CD4-positive, alpha-beta T cell treated with Interleukin-15 for 4 hours (primary cell): ENCODE measurements at places on chromosomes 7 and 10.

GRCh38 chr10:88926566-88927415 is 25.8 kb downstream of the ACTA2 start:
- DNase-seq: no peak

DNA sequence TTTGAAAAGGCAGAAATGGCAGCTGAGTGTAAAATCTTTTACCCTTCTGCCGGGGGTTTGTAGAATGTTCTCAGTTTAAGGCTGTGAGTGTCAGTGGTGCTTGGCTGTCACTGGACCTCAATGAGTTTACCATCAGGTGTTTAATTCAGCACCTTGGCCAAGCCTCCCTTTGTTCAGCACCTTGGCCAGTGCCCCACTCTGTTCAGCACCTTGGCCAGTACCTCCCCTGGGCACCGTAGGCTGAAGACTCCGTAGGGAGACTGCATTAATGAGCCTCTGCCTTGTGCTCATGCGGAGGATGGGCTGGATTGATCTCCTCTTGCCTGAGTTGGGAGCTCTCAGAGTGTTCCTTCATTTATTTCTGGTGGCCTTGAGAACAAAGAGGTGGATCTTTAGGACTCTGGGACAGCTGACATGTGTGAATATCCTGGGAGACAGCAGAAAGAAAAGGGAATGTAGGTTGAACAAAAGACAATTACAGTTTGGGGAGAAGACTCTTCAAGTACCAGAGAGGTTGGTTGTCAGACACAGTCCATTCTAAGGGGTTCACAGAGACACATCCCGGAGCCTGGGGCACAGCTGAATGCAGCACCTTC is 1.6 kb downstream of the FAM24A start:
- peak; percentile 35 for DNase-seq

DNA sequence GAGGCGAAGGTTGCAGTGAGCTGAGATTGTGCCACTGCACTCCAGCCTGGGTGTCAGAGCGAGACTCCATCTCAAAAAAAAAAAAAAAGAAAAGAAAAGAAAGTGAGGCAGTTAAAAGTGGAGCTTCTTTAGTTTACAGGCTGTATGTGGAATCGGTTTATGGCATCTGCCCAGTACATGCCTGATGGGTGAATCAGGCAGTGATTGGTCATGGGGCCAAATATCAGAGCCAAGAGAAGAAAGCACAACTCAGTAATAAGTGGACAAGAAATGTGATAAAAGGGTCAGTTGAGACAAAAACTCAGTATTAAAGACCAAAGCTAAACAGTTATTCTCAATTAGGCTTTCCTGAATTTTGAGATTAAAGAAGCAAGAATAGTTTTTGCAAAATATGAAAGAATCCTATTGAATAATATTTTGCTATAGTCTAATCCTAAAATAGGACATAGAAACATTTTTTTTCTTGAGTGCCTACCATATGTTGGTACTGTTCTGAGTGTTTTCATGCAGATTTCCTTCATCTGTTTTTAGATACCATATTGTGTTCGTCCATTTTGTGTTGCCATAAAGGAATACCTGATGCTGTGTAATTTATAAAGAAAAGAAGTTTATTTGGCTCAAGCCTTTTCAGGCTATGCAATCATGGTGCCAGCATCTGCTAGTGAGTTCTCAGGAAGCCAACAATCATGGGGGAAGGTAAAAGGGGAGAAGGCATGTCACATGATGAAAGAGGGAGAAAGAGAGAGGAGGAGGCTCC is 14.4 kb downstream of the CDC14C start:
- DNase-seq: no peak

- DNase-seq: no peak
Measured at GRCh38 chr10:87942884-87943527, 79.6 kb downstream of the PTEN start.

DNA sequence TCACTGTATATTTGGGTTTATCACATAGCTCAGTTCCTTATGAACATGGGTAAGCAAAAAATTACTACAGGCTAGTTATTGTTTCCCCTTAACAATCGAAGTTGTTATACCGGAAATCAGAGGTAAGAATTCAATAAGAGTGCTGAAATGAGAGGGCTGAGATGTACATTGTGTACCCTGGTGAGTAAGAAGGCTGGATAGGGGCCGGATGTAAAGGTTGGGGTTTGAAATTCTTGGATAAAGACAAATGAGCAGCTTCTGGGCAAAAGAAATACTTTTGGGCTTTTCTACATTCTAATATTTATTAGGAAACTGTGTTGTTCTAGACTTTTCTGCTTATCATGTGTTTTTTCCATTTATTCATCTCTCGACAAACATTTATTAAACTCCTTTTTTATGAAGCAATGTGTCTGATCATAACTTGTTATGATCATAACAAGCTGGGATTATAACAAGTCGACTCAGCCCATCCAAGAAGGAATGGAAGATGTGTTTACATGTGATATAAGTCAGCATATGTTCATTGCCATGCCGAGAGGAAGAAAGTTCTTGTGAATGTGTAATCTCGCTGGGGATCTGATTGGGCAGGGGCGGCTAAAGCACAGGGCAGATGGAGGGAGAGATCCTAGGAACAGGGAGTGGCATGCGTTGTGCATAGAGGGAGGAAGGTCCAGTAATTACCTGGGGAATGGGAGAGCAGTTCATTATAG is 155.3 kb downstream of the PLXDC2 start:
- no peak for DNase-seq

DNA sequence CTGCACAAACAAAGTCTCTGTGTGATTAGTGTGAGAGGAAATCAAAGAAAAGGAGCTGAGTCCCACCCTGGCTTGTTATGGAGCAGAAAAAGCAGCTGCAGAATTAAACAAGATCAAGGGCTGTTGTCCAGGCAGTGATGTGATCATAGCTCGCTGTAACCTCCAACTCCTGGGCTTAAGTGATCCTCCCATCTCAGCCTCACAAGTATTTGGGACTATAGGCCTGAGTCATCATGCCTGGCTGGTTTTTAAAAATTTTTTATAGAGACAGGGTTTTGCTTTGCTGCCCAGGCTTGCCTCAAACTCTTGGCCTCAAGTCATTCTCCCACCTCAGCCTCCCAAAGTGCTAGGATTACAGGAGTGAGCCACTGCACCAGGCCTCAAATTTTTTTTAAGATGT is 88.9 kb downstream of the IPMK start:
- no peak for DNase-seq

GRCh38 chr7:117251687-117252086 is 71.2 kb downstream of the WNT2 start:
- no peak for DNase-seq

DNA sequence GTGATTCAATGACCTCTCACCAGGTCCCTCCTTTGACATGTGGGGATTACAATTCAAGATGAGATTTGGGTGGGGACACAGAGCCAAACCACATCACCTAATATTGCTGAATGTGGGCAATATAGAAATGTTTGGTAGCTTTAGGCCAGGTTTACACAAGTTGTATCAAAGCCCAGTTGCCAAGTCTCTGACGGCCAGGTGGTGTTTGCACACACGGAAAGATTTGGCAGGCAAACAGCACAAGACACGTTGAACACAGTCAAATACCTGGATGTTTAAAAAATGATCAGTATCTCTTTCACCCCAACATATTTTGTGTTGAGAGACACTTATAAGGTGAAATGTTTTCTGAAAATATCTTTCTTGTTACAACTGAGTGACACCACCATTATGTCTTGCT is 294.4 kb upstream of the MKI67 start:
- no peak for DNase-seq

GRCh38 chr10:33137356-33138005 is 179.5 kb upstream of the ITGB1 start:
- DNase-seq: no peak

GRCh38 chr7:28684650-28685241 is 272.4 kb downstream of the CREB5 start:
- DNase-seq: no peak

GRCh38 chr10:132336064-132336746 is 4.2 kb downstream of the LRRC27 start:
- no peak for DNase-seq

DNA sequence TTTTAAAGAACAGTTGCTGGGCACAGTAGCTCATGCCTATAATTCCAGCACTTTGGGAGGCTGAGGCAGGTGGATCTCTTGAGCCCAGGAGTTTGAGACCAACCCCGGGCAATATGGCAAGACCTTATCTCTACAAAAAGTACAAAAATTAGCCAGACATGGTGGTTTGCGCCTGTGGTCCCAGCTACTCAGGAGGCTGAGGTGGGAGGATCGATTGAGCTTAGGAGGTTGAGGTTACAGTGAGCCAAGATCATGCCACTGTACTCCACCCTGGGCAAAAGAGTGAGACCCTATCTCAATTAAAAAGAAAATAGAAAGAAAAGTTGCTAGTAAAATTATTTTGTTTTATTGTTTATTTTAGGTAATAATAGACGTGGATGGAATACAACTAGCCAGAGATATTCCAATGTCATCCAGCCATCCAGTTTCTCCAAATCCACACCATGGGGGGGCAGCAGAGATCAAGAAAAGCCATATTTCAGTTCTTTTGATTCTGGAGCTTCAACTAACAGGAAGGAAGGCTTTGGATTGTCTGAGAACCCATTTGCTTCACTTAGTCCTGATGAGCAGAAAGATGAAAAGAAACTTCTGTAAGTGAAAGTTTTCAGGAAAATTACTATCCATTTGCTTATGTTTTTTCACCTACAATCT is 3.0 kb downstream of the NUP42 start:
- no peak for DNase-seq

- DNase-seq: no peak
Measured at GRCh38 chr7:121083790-121084251, 95.3 kb downstream of the CPED1 start.

GRCh38 chr10:15719049-15719898 is 448 bp downstream of the ITGA8 start:
- DNase-seq: no peak

DNA sequence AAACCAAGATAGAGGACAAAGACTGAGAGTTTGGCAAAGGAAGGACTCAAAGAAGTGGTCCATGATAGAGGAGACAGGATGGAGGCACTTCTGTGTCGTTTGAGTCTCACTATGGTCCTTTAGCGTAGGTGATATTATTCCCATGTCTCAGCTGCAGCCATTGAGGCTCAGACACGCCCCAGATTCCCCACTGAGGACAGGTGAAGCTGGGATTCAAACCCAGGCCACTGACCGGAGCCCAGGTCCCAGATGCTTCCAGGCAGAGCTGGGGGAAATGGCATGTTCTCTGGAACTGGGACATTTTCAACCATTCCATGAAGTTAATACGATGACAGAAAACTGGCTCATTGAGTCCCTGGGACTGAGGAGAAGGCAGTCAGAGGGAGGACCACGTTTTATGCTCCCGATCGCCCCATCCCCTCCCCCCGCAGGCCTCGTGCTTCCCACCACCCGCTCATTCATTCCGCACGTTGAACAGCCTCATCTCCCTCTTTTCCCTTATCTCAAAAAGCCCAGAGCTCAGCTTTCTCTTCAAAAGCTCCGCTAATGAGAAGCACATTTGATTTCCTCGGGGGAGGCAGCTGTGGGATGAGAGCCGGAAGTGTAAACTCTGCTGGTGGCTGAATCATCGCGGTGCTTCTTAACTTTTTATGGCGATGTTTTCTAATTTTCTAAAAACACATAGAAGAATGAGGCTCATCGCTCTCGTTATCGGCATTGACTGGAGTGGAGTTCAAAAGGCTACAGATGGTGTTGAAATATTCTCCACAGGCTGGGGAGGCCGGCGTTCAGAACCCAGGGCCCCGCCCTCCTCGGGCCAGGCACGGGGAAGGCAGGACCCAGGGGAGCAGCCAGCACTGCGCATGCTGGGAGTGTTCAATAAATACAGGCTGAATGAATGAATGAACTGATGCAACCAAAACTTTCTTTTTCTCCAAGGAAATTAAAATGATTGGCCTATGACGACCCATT is 64.0 kb downstream of the OAT start:
- DNase-seq: peak; percentile 18

DNA sequence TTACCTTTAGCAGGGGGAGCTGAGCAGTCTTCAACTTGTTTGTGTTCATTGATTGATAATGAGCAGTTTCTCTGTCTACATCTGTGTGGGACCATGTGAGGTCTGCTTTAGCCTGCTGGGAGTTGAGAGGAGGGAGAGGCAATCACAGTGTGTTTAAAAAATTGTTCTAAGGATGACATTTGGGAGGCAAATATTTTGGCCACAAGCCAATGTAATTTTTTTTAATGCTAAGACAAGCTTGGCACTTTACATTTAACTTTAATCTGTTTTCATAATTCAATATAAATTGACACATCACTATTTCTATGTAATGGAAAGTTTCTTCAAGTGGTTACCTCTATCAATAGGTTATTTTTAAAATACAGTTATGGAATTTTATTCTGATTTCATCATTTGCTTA is 55.9 kb upstream of the SEMA3A start:
- DNase-seq: no peak

DNA sequence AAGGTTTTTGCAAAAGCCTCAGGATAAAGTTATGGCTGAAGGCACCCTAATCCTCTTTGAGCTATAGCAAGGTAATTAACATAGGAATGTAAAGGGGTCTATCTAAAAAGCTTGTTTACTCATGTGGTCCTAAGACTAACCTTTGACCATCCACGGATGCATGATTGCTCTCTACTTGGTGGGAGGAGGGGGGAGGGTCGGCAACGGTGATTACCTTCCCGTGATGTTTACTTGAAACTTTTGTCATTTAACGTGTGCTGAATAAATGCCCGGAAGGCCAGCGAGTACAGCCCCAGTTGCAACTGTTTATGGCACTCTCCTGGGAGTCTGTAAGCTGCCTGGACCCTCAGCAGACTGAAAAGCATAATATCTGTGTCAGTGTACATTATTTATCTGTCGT is 78.9 kb upstream of the GPR22 start:
- no peak for DNase-seq

DNA sequence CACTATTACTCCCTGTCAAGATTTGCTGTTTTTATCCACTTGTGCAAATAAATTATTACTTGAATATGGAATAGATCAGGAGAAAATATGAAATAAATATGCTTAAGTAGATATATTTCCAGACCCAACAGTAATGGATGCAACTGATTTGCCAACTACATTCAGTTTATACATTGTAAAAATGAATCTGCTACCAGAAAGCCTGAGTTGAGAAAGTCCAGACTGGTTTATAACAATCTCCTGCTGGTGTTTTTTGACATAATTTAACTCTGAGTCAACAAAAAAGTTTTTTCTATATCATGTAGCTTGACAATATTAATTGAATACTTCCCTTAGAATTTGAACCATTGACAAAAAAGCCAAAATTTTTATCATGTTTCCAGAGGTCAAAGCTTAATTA is 265.8 kb upstream of the SEMA3D start:
- no peak for DNase-seq

DNA sequence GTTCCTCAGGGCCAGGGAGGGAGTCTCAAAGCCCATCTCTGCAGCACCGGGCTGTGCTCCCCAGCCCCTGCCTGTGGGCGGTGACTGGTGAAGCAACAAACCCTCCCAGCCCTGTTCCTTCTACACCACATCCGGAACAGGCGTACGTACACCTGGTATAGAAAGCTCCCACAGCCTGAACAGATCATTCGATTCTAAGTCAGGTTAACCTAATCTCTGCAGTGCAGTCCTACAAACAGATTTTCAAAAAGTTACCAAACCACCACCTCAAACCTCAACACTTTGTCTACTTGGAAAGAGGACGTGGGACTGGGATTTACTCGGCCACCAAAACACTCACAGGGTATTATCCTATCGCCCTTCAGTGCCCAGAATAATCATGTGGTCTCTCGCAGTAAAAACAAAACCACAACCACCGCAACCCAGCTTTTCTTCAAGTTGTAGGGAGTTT is 238.4 kb downstream of the DIP2C start:
- peak; percentile 64 for DNase-seq

- no peak for DNase-seq
Measured at GRCh38 chr7:6642239-6642839, 5.2 kb downstream of the ZNF316 start.
